ENCODE measurements at places on chromosomes 7 and 10.

DNA sequence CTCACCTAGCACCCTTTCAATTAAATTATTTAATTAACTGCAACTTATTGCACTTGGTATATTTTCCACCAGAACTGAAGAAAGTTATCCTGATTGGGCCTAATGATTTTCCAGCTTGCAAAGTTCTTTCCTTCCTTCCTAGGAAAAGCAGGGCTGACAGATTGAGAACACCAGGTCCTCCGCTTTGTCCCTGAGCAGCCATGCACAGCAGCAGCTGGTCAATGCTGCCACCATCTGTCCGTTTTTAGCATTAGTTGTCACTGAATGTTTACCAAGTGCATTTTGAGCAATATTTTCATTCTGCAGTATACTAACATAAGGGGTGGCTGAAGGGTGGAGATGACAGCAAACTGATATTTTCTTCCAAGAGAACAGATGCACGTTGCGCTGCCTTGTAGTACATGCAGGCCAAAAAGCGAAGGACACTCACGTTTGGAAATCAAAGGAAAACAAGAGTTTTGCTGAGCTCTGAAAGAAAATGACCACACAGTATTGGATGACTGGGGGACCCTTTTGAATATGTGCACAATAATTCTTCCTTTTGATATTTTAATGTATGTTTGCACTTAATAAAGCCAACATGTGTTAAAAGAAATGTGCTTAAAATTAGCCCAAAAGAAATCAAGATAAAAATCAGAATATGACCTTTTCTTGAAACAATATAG lies 248.8 kb upstream of the PTN start:
- no peak for DNase-seq

DNA sequence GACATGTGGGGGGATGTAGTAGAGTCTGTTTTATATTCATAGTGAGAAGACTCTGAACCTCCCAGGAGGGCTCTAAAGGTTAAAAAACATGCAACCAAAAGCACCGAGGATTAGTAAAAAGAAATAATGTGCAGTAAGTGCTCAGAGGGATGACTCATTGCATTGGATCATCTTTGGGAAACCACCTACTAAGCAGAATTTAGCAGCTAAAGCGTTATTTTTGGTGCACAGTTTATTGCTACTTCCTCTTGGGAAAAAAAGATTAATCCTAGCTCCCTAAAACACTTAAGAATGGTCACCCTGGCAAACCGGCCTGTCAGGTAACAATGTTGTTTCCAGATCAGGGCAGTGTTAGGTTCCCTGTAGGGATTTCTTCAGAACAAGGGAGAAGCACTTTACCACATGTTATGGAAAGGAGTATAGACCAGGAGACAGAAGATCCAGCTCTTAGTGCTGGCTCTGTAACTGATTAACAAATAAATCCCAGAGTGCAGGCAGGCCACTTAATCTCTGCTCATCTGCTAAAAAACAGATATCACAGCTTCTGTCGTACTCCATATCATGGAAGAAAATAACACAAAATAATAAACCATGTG lies 44.8 kb upstream of the FAM133B start:
- no peak for DNase-seq

DNA sequence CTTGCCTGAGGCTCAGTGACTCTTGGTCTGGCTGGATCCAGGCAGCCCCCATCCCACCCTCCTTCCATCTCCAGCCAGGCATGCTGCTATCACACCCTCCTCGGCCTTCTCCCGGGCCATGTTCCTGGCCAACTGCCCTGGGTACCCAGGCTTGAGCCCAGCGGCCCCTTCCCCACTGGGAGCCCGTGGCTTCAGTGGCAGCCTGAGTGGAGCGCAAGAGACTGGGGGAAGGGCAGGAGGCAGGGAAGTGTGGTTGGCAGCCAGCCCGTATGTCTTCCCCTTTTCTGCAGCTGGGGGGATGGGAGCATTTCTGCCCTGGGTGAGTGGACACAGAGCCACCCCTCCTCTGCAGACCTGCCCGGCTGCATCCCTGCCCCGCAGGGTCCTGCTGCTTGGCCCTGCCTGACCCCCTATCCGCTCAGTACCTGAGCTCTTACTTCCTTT lies 148.5 kb downstream of the ARHGAP22 start:
- no peak for DNase-seq

DNA sequence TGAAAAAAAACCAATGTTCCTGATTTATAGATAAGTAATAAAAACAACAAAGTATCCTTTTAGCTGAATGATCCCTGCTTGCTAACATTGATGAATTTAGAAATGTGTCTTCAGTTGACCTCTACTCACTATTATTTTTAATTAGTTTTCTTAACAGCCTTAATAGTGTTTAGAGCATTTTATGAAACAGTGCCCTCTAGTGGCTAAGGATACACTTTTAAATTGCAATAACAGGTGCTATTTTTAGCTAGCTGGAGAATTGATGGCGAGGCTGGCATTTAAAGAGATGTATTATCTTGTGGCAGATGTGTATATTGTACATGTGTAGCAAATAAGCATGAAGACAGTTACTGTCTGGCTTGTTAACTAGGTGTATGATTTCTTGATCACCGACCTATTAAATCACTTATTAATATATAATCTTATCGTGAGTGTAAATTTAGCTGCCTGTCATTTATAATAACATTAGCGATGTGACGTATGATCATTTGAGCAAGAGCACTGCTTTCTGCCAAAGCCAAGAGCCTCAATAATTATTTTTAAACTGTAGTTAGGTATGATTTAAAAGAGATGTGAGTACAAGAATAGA lies 451.9 kb downstream of the DPP6 start:
- no peak for DNase-seq

DNA sequence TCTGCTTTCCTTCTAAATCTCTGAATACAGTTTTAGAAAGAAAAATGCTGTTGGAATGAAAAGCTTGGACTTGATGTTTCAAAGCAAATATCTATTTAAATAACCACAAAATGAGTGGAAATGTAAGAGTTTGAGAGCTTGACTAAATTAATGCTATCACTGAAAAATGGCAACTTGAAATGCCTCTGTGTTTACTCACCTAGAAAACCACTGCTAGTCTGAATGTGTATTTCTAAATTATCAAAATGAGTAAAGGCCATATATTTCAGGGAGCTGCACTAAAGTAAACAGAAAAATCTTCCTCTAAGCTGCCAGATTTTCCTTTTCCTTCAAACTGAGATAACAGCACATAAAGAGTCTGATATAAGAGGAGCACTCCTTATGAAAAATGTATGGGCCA lies 87.9 kb downstream of the DPY19L1 start:
- no peak for DNase-seq

DNA sequence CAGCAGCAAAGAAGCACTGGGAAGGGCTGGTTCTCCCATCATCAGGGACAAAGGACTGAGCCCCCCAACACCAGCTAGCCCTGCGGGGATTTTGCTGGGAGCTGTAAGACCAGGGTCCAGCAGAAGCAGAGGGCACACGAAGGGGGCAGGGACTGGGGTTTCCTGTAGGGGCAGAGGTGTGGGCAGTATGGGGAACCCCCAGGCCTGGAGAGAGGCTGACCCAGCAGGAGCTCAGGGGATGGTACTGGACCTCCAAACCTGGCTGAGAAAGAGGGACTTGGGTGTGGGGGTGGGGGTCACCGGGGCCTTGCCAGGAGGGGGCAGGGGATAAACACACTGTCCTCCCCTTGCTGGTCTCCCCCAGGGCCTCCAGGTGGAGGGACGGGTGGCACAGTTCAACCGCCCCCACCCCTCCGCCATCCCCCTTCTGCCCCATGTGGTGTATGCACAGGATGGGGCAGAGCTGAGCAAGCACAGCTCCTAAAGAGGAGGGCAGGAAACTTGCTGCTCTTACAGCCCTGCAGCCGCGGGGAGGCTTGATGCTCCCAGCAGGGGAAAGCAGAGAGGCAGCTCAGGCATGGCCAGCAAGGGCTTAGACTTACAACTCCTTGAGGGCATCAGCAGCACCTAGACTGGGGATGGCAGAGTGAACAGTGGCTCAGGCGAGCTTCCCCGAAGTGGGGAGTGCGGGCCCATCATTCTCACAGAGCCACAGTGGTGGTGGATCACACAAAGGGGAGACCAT lies 12.4 kb upstream of the RET start:
- no peak for DNase-seq

DNA sequence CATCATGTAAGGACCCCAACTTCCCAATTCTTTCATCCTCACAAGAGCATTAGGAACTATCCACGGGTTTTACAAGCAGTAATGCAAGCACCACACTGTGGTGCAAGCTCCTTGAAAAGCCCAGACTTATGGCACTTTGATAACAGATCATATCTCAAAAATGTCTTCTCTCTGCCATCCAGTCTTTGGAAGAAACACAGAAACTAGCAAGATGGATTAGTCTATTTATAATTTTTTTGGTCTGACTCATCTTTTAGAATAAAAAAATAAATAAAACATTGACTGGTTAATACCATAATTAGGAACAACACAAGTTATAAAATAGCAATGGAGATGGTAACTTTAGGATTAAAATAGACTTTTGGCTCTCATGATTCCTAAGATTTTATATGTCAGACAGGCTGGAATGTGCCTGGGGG lies 49.0 kb upstream of the CALD1 start:
- DNase-seq: no peak

DNA sequence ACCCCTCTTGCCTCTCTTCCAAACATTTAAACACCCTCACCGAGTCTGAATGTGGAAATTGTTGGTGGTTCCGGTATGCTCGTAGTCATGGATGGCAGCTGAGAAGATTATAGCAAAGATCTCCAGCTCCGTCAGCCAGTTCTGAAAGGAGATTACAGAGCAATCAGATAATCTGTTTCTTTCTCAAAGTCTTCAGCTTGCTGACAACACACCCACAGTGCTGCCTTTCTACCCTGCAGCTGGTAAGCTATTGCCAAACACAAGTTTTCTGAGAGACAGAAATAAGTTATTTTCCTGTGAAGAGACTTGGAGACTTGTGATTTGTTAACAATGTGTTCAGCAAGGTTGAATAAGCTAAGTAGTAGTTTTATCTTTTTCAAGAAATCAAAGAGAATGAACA lies 163.6 kb downstream of the PPP1R17 start:
- no peak for DNase-seq

DNA sequence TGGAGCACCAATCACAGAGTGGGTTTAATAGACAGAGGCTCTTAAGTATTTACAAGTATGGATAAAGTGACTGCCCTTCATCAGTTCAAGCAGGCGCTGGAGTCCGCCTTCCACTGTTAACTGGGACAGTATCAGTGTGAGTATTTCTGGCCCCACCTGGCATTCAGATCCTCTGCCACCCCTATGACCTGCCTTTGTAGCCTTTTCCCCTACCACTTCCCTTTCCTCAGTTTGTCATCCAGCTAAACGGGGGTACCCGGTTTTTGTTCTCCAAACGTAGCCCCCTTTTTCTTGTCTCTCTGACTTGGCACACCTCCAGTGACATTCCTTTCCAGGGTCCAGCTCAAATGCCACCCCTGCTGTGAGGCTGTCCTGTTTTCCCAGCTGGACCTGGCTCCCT lies 134.4 kb downstream of the SNX10 start:
- no peak for DNase-seq

DNA sequence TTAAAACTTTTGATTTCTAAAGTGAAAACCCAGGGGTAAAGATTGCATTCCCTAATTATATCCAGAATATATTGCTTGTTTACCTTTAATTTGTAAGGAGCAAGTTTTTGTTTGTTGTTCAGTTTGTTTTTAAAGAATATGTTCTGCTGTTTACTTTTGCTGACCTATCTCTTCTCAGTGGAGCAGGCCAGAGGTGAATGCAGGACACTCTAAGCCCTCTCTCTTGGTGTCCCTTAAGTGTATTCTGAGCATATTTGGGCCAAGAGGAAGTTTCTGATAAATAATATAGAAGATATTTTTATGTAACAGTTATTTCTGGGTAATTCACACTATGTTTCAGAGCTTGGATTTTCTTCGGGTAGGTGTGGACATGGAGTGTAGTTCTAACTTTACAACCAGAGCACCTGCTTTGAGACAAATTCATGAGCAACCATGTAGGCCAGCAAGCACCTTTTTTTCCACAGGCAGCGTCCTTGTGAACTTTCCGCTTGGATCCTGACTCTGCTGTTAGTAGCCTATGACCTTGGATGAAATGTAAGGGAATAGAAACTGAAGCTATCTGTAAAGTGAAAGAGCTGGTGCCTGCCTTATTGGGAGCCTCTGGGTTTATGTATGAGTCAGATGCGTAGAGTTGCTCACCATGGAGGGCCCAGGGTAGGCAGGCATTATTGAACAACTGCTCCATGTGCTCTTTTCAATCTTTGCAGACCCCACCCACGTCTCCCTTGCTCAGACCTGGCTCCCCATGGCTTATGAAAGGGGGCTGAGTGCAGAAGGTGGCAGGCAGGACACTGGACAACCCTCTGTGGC lies 16.1 kb downstream of the OGDH start:
- DNase-seq: no peak

DNA sequence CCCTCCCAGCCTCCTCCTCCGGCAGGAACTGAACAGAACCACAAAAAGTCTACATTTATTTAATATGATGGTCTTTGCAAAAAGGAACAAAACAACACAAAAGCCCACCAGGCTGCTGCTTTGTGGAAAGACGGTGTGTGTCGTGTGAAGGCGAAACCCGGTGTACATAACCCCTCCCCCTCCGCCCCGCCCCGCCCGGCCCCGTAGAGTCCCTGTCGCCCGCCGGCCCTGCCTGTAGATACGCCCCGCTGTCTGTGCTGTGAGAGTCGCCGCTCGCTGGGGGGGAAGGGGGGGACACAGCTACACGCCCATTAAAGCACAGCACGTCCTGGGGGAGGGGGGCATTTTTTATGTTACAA lies 83.3 kb downstream of the PAX2 start:
- no peak for DNase-seq

DNA sequence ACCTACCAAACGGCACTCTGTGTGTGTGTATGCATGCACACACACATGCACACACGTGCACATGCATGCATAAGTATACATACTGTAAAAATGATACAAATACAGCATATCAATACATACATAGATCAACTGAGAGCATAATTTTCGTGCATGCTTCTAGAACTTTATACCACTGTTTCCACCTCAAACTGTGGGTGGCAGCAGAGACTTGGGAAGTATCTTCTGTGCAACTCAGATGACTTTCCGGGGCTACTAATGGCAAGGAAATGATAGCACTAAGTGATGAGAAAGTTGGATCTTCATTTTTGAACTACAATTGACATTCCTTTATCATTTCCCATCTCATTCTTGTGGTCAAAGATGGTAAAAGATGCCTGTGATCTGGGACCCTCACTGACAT lies 570.7 kb downstream of the REEP3 start:
- DNase-seq: no peak

GRCh38 chr7:43584195-43584586 lies 1.3 kb downstream of the STK17A start:
- peak; percentile 4 for DNase-seq
